ENCODE measurements at places on chromosomes 5 and 9.

GRCh38 chr9:21744320-21744719 is 58.1 kb upstream of the MTAP start:
- DNase-seq: no peak

GRCh38 chr5:95620870-95621838 is 1.3 kb downstream of the GPR150 start:
- no peak for DNase-seq

DNA sequence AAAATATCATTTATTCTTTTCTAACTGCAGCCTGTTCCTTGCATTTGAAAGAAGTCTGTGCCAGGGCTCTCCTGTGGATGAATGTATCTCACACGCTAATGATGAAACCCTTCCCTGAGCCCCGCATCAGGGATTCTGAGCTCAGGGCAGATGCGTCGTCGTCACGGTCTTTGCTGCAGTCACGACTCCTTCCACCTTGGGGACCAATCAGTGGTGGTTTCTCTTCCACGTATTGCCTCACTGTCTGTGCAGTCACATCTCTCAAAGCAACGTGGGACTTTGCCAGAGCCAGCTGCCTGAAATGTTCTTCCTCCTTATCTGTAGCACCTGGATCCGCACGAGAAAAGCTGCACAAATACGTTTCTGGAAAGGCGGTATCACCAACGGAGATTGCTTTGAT is 13.9 kb upstream of the UBE2QL1 start:
- no peak for DNase-seq

DNA sequence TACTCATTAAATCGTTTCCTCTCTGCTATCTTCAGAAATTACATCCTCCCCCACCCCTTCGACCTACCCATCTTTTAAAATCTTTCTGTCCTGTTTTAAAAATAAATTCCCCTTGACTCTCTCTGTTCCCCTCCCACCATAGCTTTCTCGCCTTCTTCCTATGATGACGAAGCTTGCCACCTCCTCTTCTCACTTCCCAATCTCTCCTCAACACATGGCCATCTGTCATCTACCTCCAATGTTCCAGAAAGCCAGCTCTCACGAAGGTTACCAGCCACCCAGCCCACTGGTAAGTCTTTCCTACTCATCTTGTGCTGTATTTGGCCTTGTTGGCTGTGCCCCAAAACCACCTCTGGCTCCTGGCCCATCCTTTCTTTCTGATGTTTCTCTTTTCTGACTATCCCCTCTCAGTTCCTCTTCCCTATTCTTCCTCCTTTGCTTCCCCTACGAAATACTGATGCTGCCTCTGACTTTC is 346.3 kb downstream of the ENC1 start:
- no peak for DNase-seq

GRCh38 chr5:55176176-55176818 is 3.3 kb upstream of the CDC20B start:
- DNase-seq: no peak

- no peak for DNase-seq
These were observed 300.5 kb downstream of the COX7C start for GRCh38 chr5:86918246-86918645.

DNA sequence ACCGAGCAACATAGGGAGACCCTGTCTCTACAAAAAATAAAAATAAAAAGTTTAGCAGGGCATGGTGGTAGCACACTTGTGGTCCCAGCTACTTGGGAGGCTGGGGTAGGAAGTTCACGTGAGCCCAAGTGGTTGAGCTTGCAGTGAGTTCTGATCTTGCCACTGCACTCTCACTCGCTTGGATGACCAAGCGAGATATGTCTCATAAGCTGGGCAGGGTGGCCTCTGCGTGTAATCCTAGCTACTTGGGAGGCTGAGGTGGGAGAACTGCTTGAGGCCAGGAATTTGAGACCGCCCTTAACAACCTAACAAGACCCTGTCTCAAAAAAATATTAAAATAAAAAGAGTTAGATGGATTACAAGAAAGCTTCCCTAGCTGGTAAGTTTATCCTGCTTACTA is 32.5 kb downstream of the RASA1 start:
- no peak for DNase-seq

DNA sequence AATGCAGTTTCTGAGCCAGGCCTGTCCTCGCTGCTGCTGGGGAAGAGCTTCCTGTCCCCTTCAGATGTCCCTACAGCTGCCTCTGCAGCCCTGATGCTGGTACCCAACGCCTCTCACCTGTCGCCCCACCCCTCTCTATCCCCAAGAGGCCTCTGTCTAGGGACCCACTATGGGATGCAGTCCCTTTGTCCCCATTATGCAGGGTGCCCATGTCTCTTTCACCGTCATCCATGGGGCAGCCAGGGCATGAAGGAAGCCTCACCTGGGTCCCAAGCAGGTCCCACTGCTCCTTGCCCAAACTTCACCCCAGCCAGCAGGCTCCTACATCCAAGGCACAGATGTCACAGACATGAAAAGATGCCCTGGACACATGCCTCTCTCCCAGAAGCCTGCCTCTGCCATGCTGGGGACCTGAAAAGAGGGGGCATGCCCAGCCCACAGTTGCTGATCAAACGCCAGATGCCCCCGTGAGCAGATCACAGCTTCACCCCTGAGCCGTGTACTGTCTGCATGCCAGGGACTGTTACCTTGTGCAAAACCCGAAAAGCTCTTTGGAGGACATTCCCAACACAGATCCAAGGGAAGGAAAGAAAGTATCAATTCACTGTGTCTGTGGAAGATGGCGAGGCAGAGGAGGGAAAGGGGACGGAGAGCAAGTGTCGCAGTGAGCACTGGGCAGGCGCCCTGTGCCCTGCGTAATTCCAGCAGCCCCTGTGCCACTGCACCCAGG is 81.0 kb downstream of the ADAMTS2 start:
- DNase-seq: no peak

- no peak for DNase-seq
These were observed 614.1 kb downstream of the PTPRD start for GRCh38 chr9:9998491-9999287.

DNA sequence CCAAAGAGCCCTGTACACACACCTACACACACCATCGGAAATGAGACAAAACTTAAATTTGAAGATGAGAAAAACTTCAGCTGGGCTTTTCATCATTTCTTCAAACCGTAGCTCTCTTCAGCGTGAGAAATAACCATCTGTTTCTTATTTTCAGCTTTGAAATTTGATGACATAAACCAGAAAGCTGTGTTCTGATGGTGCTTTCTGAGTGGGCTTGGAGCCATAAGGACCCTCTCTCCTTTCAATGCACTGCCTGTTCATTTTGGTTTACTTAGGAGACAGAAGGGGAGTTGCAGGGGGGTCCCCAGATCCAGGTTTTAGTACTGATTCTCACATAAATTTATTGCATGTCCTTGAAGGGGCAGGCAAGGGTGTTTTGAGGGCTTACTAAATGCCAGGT is 9.5 kb downstream of the FBXO10 start:
- no peak for DNase-seq

GRCh38 chr9:100699668-100700067 is 121.8 kb downstream of the CAVIN4 start:
- no peak for DNase-seq

- no peak for DNase-seq
These were observed 13.1 kb downstream of the RPS23 start for GRCh38 chr5:82265047-82265446.

DNA sequence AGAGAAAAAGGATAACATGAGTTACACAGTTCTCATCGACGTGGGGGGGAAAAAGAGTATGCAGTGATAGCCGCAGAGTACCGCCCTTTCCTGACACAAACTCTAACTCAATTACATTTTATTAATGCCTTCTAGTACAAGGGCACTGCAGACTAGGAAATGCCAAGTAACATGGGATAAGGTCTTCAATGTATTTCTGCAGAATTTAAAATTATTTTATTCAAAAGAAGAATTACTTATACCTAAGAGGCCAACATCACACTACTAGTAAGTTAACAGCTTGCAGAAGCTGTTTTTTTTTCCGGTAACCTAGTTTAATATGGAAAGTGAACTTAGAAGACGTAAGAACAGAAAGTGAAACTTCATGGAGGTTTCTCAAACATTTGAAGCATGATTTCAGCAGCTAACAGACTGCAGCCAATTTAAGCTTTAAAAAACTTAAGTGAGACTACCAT is 3.9 kb downstream of the SETX start:
- DNase-seq: no peak

- DNase-seq: no peak
These were observed 709.3 kb downstream of the MAT2B start for GRCh38 chr5:164214698-164215097.

DNA sequence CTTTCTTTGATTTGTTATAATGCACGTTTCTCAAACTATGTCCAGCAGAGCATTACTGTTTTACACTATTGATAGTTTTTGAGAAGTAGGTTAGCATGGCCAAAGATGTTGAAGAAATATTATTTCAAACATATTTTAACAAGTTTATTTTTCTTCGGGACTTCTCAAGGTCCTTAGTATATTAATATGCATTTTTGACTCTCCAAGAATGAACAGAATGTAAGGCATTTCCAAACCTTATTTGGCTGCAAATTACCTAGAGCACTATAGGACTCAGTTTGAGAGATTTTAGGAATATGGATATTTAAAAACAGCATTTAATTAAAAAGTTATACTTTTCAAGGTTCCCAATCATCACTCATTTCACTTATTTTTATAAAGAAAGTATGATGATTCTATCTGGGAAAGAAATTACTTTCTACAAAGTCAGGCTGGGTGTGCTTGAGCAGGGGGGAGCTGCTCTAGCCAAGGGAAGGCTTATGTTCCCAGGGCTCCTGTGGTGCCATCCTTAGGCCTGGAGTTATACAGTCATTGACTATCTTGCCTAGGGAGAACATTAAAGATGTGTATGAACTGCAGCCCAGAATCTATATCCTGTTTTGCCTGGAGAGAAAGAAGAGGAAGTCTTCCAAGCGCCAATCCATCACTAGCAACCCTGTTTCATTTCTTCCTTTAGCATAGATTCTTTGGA is 27.6 kb upstream of the NREP start:
- no peak for DNase-seq

DNA sequence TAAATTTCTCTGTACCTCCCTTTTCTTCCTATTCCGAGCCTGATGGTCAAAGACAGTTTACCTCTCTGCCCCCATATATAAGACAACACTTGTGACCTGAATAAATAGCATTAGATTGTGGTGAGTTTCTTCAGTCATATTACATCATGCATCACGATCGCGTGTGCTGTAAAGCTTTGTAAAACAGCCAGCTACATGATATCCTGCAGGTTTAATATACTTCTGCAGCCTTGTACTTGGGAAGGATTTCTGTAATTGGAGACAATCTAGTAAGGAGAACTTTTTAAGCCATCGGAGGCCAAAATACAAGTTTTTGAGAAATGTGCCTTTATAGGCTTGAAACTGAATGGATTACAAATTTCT is 711.8 kb upstream of the WWC1 start:
- no peak for DNase-seq

- no peak for DNase-seq
These were observed 152.7 kb downstream of the ADCY2 start for GRCh38 chr5:7548596-7548995.

GRCh38 chr5:168320805-168321204 is 29.4 kb downstream of the WWC1 start:
- no peak for DNase-seq

GRCh38 chr9:116806075-116806474 is 119.0 kb downstream of the TRIM32 start:
- DNase-seq: no peak

GRCh38 chr5:68406767-68407241 is 191.2 kb downstream of the PIK3R1 start:
- no peak for DNase-seq

- DNase-seq: no peak
These were observed at the start of gene FRMD3 for GRCh38 chr9:83538172-83538889. TSS of gene FRMD3 (minus strand) at chr9:83538401. CDS start at chr9:83538231, 170 bp downstream.

GRCh38 chr5:179771311-179771895 is 22.4 kb upstream of the LTC4S start:
- DNase-seq: no peak

- DNase-seq: no peak
These were observed 44.1 kb downstream of the C9orf50 start for GRCh38 chr9:129576546-129577543.

DNA sequence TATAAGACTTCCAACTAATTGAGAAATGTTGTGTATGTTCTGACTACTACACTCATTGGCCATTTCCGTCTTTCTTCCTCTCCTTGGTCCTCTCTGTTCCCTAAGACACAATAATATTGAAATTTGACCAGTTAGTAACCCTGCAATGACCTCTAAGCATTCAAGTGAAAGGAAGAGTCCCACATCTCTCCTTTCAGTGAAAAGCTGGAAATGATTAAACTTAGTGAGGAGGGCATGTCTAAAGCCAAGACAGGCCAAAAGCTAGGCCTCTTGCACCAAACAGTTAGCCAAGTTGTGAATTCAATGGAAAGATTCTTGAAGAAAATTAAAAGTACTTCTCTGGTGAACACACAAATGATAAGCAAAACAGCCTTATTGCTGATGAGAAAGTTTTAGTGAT is 122.5 kb downstream of the PRR16 start:
- no peak for DNase-seq

DNA sequence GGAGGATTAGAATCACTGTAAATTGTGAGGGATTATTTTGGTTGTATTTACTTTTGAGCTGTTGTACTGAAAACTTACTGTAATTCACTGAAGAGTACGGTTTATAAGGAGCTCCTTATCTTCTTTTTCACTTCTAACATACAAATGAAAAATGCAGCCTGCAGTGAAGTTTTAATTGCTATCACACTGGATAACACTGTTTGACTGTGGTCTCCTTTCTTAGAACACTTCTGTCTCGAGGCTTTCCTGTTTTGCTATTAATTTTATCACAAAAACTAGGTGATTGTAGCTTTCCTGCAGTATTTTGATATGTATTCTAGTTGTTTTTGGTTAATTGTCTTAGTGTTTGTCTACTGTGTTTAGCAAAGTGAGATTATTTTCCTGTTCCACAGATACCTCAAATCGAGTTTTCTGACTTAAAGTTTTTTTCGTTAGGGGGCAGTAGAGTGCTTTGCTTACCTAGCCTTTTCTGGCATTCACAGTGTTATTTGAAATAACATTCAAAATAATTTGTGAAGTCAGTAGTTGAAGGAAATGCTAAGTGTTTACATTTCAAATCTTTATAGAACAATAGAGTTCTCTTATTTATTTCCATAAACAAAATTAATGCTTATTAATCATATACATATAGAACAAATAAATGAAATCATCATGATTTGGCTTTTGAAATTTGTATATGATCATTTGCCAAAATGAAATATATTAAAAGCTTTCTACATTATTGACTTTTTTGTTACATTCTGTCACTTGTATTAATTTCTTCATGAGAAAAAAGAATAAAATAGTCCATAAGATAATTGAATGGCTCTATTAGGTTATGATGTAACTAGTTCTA is 52.9 kb downstream of the COMMD10 start:
- no peak for DNase-seq

GRCh38 chr5:60020457-60020856 is 126.9 kb upstream of the PDE4D start:
- DNase-seq: no peak

DNA sequence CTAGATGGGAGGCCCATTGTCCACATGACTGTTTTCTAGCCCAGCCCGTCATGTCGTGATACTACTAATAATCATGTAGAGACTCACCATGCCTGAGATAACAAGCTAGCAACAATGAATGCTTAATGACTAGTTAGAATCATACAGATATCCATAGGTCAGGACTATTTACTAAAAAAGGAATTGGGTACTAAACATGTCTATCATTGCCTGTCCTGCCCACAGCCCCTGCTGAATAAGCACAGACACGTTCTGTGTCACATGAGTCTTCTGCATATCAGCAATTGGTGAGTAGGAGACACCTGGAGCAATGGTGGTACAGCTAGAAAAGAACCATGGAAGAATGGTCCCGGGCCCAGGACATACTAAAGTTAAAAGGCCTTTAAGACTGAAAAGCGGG is 18.0 kb downstream of the FRRS1L start:
- no peak for DNase-seq

GRCh38 chr5:124740991-124741583 is 5.4 kb downstream of the ZNF608 start:
- no peak for DNase-seq
